ENCODE measurements at places on chromosomes 1 and 21.

DNA sequence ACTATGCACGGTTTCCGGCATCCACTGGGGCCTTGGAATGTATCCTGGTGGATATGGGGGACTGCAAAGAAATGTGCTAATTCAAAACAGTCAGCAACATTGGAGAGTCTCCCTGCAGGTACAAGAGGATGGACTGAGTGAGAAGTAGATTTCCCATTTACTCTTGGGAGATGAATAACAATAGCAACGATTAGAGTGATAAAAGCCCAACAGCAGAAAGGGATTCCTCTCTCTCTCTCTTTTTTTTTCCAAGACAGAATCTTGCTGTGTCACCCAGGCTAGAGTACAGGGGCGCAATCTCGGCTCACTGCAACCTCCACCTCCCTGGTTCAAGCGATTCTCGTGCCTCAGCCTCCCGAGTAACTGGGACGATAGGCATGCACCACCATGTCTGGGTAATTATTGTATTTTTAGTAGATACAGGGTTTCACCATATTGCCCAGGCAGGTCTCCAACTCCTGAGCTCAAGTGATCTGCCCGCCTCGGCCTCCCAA is 5.0 kb upstream of the SHCBP1L start:
- no peak for DNase-seq

- no peak for DNase-seq
Measured at GRCh38 chr1:87940421-87940820, 611.7 kb downstream of the LMO4 start.

DNA sequence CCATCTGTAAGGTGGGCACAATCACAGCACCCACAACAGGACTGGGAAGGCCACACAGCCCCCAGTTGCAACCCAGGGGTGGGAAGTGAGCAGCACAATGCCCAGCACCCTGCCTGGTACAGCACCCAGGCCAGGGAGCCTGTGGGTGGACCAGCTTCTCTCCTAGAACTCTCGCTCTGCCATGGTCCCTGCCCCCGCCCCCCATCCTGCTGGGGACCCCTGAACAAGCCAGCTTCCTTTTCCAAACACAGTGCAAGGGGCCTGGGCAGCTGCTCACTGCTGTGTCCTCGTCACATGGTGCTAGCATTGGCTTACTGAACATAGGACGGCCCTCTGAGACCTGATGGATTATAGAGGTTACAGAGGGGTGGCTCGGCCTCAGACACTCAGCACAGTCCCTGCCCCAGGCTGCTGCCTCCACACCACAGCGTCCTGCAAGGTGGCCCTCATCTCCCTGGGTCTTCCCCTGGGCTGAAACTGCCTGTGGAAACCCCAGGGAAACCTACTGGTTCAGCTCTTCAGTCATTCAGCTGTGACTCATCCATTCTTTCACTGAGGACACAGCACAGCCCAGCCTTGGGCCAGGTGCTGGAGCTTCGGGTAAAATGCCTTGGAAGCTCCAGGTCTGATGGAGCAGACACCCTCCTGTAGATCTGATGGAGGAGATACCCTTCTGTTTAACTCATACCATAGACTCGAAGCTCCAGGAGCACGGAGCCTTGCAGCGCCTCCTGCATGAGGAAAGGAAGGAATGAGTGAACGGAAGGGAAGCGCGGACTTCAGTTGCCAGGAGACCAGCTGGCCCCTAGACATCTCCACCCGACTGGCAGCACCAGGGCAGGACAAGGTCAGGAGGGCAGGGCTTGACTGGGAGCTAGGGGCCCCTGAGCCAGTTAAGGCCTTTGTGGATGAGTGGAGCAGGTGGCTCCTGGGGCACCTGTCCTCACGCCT is 8.1 kb upstream of the PRDM16 start:
- DNase-seq: no peak

DNA sequence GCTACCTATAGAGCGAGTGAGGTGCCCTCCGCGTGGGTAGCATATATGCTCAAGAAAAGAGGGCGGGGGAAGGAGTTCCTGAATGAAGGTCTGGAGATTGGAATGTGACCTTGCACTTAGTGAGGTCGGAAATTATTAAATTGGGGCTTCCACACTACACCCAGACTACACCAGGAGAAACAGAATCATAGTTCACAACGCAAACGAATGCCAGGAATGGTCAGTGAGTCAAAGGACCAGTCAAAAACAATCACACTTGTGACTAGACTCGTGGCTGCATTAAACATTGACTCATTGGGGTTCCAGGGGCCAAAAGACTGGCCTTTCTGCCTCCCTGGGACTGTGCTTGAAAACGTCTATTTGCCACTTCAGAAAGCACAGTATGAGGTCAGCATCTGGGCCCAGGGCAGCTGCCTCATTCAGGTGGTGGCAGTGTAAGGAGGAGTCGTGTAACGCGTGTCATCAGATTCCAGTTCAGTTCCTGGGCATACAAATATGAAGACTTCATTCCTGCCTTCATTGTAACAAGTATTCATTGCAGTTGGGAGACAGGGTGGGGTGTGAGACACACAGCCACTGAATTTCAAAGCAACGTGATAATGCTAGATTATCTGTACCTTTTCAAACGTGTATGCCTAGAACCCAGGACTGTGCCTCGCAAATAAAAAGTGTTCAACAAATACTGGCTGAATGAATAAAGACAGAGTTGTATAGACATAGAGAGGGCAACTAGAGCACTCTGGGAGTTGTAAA is at the start of gene YOD1:
YOD1 (minus strand) TSS at position 18 of the 753 bp plus-strand sequence. CDS start 178 bp downstream, outside the sequence.
- no peak for DNase-seq

GRCh38 chr1:241485145-241485544 is 34.4 kb downstream of the FH start:
- DNase-seq: no peak

GRCh38 chr1:52877554-52877953 is 35.0 kb downstream of the ZYG11A start:
- no peak for DNase-seq

DNA sequence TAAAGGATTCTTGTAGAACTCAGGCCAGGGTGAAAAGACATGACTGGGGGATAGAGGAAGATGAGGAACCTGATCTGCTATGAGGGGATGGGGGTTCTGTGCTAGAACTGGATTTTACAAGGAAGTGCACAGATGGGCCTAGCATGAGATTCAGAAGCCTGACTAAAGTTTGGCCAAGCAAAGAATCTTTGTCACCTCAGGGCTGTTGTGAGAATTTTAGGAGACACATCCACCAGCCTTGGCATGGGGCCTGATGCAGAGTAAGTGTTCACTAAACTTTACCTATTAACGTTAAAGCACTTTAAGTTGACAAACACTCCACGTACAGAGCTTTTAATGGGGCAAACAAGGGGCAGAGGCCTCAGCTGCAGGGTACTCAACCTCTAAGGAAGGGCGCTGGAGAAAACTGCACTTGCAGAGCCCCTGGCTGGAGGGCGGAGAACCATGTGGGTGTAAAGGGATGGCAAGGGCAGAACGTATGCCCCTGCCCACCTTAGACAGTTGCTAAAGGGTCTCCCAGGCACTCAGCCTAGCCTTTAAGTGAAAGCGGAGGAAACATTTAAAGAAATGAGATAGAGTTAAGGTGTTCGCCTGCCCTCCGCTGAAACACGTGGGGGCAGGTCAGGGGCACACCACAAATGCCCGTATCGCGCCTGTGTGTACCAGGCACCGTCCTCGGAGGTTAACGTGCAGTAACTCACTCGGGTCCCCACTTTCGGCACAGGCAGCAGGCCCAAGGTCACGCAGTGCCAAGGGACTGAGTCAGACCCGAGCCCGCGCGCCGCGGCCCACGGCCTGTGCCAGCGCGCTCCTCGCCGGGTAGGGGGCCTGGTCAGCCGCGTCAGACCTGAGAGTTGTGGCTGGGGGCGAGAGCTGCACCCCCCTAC is 990 bp upstream of the MRPS6 start:
- DNase-seq: no peak

DNA sequence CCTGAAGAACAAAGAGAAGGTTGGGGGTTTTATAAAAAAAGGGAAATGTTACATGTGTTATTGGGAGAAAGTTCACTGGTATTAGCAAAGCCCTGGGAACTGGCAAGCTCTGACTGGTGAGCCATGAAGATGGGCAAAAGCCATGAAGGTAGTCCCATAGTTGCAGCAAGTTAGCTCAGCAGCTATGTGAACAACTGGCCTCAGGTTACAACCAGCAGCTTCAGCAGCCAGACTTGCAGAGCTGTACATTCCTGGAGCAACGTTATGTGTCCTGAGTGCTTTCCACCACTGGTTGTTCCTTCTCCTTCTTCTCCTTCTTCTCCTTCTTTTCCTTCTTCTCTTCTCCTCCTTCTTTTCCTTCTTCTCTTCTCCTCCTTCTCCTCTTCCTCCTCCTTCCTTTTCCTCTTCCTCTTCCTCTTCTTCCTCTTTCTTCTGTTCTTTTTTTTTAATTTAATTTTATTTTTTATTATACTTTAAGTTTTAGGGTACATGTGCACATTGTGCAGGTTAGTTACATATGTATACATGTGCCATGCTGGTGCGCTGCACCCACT is 56.1 kb upstream of the TLR5 start:
- DNase-seq: no peak

DNA sequence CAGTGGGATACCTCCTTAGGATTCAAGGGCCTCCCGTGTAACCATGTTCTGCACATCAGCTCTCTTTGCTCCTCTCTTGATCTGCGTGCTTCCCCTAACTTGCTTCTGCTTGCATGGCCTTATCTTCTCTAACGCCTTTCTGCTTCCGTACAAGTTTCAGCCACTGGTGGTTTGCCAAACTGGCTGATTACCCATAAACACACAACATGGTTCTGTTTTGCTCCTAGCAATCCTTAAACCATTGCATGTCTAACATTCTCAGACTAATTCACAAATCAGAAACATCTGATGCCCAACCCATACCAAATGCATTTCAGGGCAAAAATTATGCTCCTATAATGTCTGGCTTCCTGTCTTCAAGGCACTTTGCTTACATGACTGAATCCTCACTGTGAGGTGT is 166.4 kb downstream of the PBX1 start:
- no peak for DNase-seq

DNA sequence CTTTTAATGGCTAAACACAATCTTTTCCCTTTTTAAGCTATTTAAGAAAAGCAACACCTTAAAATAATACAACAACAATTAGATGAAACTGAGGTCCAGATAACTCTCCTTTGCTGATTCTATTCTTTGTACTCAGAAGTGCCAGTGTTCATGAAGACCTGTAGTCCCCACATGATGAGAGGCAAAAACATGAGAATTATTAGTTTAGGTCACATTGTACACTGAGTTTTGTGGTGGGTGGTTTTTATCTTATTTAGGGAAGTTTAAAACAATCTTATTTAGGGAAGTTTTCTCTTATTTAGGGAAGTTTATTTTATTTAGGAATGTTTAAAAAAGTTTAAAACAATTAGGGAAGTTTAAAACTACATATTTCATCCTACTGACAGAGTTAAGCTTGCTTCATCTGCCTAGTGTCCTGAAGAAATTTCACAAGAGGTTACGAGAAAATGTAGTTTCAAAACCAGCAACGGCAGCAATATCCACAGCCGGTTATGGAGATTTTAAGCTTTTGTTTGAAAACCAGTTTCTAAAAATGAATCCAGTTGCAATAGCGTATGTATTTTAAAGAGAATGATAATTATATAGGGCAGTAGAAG is 7.8 kb upstream of the OR14I1 start:
- DNase-seq: no peak

DNA sequence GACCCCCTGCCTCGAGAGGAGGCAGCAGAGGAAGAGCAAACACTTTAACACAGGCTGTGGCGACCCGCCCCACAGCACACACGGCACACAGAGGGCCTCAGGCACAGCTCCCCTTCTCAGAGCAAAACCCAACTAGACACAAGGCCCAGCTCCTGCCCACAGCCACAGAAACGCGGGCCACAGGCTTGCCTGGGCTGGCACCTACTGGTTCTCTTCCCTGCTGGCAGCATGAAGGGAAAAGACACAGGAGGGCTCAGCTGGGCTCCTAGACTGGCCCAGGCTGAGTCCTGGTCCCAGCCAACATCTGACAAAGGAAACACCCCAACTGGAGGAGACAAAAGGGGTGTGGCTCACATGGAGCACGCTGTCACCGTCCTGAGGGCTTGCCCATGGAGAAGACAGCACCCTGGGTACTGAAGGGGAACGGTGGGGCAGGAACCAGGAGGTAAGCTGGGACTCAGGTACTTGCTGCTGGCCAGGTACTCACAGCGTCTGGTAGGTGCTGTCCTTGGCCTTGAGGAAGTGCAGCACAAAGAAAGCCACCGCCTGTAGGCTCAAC is 3.5 kb downstream of the CD164L2 start:
- DNase-seq: no peak

- DNase-seq: no peak
Measured at GRCh38 chr1:115241309-115241708, 96.7 kb downstream of the NGF start.

DNA sequence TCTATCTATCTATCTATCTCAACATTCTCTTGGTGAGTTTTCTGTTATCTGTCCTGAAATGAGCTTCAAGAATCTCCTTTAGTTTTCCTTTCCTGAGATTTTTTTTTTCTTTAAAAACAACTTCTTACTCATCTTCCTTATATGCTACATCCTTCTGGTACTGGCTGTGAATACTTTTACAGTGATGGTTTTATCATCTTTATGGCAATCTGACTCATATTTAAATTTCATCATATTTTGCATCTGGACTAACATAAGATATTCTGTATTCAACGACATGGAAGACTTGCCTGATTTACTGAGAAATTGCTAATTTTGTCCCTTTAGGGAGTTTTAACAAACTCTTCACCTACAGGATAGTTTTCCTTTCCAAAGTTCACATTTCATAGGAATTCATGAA is 33.0 kb downstream of the PDE4B start:
- DNase-seq: no peak

GRCh38 chr1:57007948-57008347 is 42.1 kb upstream of the C8B start:
- no peak for DNase-seq

GRCh38 chr1:178052650-178053461 is 41.0 kb upstream of the RASAL2 start:
- DNase-seq: no peak

DNA sequence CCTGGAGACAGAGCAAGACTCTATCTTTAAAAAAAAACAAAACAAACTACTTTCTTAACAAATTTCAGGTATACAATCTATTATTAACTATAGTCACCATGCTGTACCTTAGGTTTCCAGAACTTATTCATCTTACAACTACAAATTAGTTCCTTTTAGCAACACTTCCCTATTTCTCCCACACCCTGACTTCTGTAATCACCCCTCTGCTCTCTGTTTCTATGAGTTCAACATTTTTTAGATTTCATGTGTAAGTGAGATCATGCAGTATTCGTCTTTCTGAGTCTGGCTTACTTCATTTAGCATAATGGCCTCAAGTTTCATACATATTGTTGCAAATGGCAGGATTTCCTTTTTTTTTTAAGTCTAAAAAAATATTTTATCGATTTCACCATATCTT is 77.9 kb upstream of the LPGAT1 start:
- no peak for DNase-seq

- DNase-seq: no peak
Measured at GRCh38 chr1:88357729-88358128, 326.3 kb upstream of the PKN2 start.

DNA sequence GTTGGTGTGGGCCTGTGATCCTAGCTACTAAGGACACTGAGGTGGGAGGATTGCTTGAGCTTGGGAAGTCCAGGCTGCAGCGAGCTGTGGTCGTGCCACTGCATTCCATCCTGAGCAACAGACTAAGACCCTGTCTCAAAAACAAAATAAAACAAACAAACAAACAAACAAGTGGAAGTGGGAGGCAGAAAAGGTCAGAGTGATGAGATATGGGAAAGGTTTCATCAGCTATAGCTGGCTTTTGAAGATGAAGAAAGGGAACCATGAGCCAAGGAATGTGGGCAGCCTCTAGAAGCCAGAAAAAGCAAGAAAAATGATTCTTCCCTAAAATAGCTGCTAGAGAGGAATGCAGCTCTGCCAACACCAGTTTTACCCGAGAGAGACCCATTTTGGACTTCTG is 10.6 kb upstream of the NUCKS1 start:
- DNase-seq: no peak
